ENCODE measurements at places on chromosomes 6 and 20.

- peak; percentile 10 for DNase-seq
These were observed 9.1 kb downstream of the MC3R start for GRCh38 chr20:56257604-56258003.

GRCh38 chr6:92139601-92140000 lies 1279.8 kb downstream of the EPHA7 start:
- no peak for DNase-seq

DNA sequence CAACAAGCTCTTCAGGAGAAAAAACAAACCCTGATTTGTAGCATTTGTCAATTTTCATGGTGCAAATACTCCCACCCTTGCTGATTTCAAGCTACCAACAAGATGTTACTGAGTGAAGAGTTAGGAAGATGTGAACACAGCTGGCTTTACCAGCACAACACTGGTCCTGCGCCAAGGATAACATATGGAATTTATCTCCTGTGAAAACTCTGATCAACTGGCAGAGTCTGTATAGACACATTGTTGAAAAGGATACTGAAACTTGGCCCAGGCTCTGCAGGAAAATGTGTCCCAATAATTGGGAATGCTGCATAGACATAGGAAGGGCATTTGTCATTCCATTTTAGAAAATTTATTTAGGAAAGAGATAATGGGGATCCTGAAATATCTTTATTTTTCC lies 29.0 kb downstream of the OTOR start:
- no peak for DNase-seq

- peak; percentile 51 for DNase-seq
These were observed 36.6 kb upstream of the BTN3A2 start for GRCh38 chr6:26328265-26328844.

DNA sequence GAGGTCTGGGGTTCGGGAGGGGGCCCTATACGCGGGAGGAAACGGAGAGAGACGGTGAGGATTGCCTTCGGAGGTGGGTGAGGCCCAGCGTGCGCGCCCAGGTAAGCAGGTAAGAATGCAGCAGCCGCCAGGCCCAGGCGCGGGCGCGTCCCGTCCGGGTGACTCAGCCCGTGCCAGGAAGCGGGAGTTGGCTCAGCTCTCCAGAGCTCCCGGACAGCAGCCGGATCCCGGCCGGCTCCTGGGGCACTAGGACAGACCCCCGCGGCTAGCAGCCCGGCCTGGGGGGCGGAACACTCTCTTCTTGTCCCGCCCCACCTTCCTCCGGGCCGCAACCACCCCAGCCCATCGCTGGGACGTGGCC lies 1.5 kb upstream of the MDFI start:
- DNase-seq, result peak; percentile 95

- DNase-seq, result peak; percentile 55
These were observed 18.1 kb downstream of the TOP1 start for GRCh38 chr20:41046716-41047115.

GRCh38 chr6:157253699-157254098 lies 69.6 kb downstream of the TMEM242 start:
- no peak for DNase-seq

- peak; percentile 83 for DNase-seq
These were observed 946 bp downstream of the BEND3 start for GRCh38 chr6:107114213-107114925.

- no peak for DNase-seq
These were observed 59.8 kb upstream of the SIRPA start for GRCh38 chr20:1835186-1836035.

DNA sequence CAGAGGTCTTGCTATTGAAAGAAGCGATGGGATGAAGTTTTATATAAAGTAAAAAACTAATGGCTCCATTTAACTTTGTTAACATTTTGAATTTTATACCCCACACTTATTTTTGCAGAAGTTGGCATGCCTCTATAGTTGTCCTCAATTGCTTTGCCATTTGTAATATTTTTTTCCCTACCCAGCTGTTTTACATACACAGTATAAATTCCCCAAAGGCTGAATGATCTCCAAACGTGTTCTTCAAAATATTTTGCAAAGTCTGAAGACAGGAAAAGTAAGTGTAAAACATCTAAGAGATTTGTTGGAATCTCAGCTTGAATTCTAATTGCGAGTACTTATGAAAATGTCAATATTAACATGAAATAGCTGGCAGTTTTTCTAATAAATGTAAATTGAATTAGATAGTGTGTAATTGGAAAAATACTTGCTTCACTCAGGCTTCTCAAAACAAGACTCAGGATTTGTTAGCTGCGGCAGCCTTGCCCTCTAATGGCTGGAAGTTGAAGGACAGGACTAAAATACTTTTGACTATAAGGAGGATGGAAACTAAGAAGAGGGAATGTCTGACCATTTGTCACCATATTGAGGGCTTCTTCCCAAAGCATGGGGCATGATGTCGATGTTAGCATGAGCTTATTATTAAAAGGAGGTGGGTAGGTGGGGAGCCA lies 226.8 kb downstream of the UST start:
- DNase-seq, result peak; percentile 36

- peak; percentile 90 for DNase-seq
These were observed 46.4 kb upstream of the NT5E start for GRCh38 chr6:85403331-85404015.

- DNase-seq, result no peak
These were observed 13.8 kb upstream of the PTPRA start for GRCh38 chr20:2859330-2860121.

DNA sequence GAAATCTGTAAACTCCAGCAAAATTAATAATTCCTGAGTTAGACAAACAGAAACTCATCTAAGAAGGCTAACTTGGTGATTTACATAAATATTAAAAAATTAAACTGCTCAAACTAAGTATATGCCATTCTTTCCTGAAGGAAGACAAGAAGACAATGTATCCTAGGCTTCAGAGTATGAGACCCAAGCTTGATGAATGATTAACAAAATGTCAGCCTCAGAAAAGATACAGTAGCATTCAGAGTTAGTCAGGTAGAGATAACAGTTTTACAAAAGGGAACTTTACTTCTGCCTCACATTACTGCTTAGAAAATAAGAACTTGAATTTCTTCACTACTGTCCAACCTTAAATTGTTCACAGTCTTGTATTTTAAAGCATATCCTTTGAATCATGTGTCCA lies 12.0 kb downstream of the CSNK2A1 start:
- no peak for DNase-seq

GRCh38 chr6:12749531-12750379 lies 33.2 kb downstream of the PHACTR1 start:
- DNase-seq, result no peak

- DNase-seq, result peak; percentile 95
These were observed 141.3 kb downstream of the PXDC1 start for GRCh38 chr6:3610206-3610605.

DNA sequence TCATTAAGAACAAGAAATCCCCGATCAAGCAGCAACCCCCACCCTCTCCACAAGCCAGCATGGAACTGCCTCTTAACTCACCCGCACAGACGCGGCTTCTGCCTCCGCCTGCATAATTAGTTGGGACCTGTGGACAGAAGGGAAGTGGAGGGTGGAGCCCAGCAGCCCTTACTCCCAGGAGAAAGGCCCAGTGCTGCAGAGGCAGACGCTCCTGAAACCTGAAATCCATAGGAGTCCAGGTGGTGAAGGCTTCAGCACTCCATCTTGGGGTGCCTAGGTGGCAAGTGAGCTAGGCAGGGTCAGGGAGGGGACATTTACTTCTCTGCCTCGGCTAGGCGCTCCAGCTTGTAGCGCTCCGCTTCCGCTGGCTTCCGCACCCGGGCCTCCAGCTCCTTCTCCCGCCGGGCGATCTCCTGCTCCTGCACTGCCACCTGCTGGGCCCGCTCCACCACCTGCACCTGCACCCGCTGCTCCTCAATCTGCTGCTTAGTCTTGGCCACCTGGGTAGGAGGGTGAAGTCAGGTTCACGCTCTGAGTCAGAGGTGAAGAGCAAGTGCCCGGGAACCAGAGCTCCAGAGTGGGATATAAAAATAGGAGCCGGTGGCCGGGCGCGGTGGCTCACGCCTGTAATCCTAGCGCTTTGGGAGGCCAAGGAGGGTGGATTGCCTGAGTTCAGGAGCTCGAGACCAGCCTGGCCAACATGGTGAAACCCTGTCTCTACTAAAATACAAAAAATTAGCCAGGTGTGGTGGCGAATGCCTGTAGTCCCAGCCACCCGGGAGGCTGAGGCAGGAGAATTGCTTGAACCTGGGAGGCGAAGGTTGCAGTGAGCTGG lies 10.7 kb downstream of the TUBB start:
- DNase-seq, result peak; percentile 91

GRCh38 chr20:905396-905961 lies 10.7 kb downstream of the ANGPT4 start:
- no peak for DNase-seq

GRCh38 chr6:10381133-10381829 lies 33.6 kb downstream of the TFAP2A start:
- no peak for DNase-seq

- DNase-seq, result no peak
These were observed 162.6 kb downstream of the COL19A1 start for GRCh38 chr6:70028926-70029325.

GRCh38 chr6:74510878-74511277 lies 695.0 kb downstream of the COL12A1 start:
- DNase-seq, result peak; percentile 8

GRCh38 chr6:100959280-100959679 lies 78.2 kb upstream of the ASCC3 start:
- no peak for DNase-seq

GRCh38 chr20:39480276-39481043 lies 518.3 kb downstream of the DHX35 start:
- DNase-seq, result no peak

- no peak for DNase-seq
These were observed 88.0 kb downstream of the ATP9A start for GRCh38 chr20:51680067-51680749.

GRCh38 chr6:81455641-81456040 lies 296.8 kb downstream of the TENT5A start:
- DNase-seq, result no peak

GRCh38 chr6:3355358-3356055 lies 96.8 kb downstream of the PSMG4 start:
- no peak for DNase-seq

DNA sequence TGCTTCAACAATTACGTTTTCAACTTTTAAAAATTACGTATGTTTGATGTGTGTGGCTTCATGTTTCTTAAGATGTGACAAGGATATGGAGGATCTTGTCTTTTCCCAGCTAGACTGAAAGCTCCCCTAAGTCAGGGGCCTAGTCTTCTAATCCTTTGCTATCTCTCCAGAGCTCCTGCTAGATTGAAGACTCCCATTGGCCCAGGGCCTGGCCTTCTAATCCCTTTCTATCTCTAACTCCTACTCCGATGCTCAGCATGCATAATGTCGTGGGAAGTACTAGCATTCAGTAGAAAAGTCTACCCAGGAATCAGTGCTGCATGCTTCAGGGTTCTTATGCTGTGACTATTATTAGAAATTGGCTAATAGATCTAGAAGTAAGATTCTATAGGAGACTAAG lies 144.8 kb upstream of the SUPT3H start:
- no peak for DNase-seq

DNA sequence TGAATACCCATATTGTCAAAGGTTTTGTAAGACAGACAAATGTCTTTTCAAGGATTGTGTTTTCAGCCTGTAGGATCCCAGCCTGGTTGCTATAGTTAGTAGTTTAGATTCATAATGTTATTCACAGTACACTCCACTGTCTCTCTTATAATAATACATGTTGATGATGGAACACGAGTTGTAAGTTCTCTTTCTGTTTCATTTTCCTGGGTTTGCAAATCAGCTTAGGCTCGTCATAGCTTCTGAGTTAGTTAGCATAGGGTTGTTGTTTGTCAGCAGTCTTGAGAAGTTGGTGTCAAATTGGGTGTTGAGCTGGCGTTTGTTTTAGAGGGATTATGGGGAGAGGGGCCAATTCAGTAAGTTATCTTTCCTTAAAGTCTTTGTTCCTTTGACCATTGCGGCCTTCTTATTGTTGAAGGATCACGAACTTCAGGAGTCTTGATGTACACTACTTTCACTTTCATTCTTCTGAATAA lies 45.8 kb downstream of the QKI start:
- peak; percentile 29 for DNase-seq

Data from epithelial cell of esophagus (primary cell).